ENCODE measurements at places on chromosomes 5 and 9.

DNA sequence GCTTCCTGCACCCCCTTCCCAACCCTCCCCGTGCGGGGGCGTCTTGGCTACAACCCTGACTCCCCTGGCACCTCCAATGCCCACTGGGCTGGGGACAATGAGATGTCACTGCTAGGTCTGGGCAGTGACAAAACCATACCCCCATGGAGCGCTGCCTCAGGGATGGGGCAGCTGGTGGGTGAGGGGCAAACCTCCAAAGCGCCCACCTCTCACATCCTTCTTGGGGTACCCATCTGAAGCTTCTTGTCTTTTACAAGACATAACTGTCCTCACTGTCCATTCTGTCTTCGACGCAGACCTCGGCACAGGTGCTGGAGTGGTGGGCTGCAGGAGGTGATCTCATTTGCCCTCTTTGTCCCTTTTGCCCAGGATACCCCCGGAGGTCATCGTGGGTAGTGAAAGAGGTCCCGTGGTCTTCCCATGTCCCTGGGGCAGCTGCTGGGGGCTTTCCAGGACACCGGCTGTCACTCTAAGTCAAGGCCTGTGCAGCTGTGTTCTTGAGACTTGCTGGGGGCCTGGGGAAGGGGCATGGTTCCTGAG lies 27.8 kb upstream of the CSF1R start:
- no peak for DNase-seq

GRCh38 chr9:35001285-35001677 lies 11.7 kb downstream of the DNAJB5 start:
- no peak for DNase-seq

DNA sequence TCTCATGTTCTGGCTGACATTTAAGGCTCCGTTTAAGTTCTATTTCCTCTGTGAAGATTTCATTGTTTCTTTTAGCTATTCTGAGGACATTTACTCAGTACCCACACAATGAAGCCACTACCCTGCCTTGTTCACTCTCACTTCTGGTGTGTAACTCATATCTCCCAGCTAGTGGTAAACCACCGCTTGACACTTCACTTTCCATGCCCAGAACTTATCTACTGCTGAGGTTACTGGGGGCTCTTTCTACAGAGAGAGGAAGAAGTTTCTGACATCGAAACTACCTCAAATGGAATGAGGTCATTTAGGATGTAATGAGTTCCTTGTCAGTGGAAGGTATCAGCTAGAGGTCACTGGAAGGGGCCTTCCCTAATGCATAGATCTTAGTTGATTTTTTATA lies 501.5 kb downstream of the DMAC1 start:
- no peak for DNase-seq

- DNase-seq: no peak
Observed at GRCh38 chr5:109324931-109325330, 84.8 kb downstream of the PJA2 start.

GRCh38 chr5:145673786-145674185 lies 161.4 kb downstream of the PRELID2 start:
- DNase-seq: no peak

- DNase-seq: no peak
Observed at GRCh38 chr5:73007051-73007450, 51.2 kb downstream of the FCHO2 start.

DNA sequence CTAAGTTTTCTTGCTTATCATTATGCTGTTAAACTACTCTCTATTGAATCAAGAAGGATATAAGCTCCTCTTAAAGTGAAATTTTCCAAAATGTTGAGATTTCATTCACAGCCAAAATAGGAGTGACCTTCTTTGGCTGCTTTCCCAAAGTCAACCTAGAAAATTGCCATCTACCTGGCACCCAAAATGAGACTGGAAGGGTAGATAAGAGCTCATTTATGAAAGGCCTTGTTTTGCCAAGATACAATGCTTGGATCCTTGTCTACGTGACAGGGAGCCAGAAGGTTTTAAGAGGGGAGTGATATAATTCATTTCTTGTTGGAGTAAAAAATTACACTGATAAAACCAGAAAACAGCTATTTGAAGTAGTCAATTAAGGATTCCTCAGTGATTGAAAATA lies 287.1 kb downstream of the IZUMO3 start:
- DNase-seq: no peak

- no peak for DNase-seq
Observed at GRCh38 chr5:154644745-154645411, 110.3 kb upstream of the LARP1 start.

- no peak for DNase-seq
Observed at GRCh38 chr5:152686931-152687330, 281.9 kb upstream of the NMUR2 start.

GRCh38 chr5:125630237-125630636 lies 793.0 kb upstream of the GRAMD2B start:
- no peak for DNase-seq

DNA sequence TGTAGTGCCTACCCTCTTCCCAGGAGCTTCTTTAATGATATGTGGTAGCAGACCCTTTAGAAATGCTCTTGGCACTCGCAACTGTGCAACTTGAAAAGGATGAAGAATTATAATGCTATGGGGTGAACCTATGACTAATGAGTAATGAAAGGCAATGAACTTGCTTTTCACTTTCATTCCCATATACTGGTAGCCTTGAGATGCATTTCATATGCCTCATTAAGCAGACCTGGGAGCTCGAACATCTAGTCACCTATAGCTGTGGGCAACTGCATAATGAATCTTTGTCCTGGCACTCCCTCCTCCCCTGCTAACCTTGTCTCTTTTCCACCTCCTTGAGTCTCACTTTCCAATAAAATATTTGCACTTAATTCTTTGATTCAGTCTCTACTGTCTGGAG lies 605.9 kb upstream of the DAB2 start:
- no peak for DNase-seq

GRCh38 chr9:2378266-2378665 lies 243.3 kb upstream of the VLDLR start:
- no peak for DNase-seq

DNA sequence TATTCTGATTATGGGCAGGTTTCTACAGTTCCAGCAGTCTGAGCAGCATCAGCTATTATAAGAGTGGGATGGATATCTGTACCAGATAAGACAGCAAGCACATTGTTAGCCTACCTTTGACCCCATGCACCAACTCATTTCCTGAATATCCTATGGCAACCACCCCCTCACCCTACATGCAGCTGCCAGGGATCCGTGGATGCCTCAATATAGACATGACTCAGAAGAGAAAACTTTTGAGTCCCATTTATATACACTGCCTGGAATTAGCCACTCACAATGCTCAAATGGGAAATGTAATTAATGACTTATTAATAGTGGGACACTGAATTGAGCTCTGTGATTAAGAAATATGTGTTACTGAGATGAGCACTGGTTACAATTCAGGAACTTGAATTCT lies 124.4 kb downstream of the SSBP2 start:
- no peak for DNase-seq
